ENCODE measurements at places on chromosomes 1 and 21.
A peak's percentile ranks its signal among the peaks of the same experiment; 100 is the strongest.

GRCh38 chr1:9293533-9294404 is 1.1 kb downstream of the SPSB1 start:
- DNase-seq = peak; percentile 50

DNA sequence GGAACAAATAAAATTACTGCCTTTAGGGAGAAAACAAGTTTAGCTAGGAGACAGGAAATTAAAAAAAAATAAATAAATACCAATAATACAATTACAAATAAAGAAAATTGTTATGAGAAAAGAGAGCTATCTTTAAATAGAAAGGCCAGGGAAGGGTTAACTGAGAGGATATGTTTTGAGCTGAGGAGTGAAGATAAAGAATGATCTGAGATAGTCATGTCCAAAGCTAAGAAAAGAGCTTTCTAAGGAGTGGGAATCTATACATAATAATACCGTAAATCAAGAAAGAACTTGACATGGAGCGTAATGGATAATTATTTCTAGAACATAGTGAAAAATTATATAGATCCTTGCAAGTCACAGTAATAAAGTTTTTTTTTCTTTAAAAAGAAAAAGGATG is 176.5 kb downstream of the NCAM2 start:
- no peak for DNase-seq

- DNase-seq = no peak
Measured at GRCh38 chr1:180631194-180631765, 542 bp upstream of the XPR1 start.

DNA sequence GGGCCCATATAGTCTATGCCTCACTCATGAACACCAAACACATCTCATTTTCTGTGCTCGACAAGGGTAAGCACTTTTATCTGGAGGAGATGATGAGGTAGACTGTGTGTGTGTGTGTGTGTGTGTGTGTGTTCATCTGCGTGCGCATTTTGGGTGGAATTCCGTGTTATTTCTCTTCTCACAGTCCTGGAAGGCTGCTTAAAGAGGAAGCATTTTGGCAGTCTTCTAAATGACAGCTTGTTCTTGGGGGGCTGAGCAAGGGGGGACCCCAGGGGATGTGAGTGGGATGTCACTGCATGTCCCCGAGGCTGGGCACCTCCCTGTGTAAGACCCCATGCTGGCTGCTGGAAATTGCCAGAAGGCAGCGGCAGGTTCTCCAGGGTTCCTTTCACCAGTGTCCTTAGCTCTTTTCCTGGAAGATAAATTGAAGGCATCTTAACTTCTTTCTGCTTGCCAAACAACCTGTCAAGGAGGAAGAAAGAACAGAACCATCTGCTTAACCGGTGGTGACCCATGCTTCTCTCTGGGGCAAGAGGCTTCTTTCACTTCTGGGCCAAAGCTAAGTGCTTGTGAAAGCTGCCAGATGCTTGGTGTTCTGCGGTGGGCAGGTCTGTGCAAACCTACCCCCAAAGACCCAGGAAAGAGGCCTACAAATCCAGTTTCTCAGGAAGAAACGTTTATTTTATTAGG is 9.9 kb upstream of the RD3 start:
- DNase-seq = no peak

DNA sequence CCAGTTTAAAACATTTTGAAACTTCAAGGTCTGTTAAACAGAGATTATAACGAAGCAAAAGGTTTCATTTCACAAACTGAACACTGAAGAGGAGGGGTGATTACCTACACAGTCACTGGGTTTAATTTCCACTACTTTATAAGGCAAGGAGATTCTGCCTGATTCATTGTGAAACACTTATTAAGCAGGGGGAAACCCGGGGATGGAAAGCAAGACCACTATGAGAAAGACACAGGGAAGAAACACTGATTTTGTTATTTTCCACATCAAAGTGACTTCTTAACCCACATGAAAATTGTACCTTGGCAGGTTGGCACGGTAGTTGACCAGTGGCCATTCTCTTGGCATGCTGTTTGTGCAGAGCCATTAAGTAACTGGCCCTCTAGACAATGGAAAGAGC is 8.1 kb upstream of the F5 start:
- DNase-seq = no peak

DNA sequence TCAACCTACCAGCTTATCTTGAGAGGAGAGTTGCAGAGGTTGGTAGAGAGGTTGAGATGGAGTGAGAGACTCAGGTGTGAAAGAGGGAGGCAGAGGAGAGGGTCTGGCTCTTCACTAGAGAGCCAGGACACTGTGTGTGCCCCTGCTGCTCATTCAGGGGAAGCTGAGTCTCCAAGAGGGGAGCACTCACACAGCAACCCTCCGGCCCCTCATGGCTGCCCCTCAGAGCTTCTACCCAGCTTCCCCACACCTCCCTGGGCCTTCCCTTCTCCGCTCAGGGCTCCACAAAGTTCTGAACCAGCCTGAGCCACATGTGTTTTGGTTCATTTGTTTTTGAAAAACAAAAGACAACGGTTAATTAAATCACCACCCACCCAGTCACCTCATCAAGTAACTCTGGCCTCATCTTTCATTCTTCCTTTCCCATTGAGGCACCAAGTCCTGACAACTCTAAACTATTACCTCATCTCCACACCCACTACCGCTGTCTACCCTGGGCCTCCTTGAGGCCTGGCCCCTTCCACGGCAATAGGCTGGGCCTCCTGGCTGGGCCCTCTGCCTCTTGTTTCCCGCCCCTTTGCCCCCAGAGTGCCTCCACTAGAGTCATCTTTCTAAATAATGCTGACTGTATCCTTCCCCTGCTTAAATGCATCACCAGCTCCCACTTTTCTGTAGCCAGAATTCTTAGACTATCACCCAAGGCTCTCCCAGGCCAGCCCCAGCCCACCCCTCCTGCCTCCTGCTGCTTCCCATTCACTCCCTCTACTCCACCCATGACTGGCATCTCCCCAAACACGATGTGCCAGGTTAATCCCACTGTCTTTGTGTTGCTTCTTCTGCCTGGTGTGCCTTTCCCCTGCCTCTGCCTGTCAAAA is 33.0 kb downstream of the TNNT2 start:
- no peak for DNase-seq

DNA sequence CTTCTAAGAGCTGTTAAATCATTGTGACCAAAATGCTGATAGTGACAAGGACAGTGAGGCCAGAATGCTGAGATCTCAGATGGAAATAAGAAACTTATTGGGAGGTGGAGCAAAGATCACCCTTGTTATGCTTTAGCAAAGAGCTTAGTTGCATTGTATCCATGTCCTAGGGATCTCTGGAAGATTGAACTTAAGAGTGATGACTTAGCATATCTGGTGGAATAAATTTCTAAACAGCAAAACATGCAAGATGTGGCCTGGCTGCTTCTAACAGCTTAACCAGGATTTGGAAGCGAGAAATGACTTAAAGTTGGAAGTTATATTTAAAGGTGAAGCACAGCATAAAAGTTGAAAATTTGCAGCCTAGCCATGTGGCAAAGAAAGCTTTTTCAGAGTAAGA is 7.7 kb downstream of the NTMT2 start:
- DNase-seq = no peak

DNA sequence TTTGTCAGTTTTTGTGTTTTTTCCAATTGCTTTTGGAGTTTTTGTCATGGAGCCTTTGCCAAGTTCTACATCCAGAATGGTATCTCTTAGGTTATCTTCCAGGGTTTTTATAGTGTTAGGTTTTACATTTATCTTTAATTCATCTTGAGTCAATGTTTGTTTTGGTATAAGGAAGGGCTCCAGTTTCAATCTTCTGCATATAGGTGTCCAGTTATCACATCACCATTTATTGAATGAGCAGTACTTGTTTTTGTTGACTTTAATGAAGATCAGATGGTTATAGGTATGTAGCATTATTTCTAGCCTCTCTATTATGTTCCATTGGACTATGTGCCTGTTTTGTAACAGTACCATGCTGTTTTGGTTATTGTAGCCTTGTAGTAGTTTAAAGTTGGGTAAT is 1233.1 kb downstream of the PLA2G4A start:
- DNase-seq = no peak

- no peak for DNase-seq
Measured at GRCh38 chr1:54926970-54927369, 40.0 kb upstream of the DHCR24 start.

DNA sequence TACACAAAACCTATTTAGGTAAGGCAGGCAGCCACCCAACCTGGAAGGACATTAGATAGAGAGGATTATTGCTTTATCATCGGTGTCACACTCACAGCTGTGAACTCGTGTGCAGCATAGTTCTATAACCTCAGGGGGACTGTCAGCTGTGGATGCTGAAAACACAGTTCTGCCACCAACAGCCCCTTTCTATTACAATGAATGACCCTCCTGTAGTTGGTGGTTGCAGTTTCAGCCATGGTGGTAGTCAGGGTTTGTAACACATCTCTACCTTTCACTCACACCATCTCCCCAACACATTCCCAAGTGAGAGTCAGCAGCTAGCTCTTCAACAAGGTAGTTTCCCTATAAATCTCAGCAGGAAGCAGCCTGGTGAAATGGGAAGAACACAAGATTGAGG is 136.8 kb downstream of the ZC3H11B start:
- no peak for DNase-seq

DNA sequence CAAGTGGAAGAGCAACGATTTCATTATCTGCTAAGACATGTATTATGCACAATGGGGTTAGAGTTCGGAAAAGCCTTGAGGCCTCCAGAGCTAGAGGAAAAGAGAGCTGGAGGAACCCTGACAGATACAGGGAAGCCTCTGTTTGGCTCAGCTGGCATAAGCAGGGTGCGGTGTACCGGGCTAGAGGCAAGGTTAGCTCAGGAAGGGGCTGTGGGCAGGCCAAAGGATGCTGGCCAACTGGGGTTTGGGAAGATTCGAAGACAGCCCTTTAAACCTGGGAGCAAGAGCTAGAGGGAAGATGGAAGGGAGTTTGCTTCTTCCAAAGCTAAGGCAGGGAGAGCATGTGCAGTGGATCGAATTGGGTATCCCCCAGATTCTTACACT is 107.6 kb upstream of the TLR5 start:
- DNase-seq = no peak

DNA sequence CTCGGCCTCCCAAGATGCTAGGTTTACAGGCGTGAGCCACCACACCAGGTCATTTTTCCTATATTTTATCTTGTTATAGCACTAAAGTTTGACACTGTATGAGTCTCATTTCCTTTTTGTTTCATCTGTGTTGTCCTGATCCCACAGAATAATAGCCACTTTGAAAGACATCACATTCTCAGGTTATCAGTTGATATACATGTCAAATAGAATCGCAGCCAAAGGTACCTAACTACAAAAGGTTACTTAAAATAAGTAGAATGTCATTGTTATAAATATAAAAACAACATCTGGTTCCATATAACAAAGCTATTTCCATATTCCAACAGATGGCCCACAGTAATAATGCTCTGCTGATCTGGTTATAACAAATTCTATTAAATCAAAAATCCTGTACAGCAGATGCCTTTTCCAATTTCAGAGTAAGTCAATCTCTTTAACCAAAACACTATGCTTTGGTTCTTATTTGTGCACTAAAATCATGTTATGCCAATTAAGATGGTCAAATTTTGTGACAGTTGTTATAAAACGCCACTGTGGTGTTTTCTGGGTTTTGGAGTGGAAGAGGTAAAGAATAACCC is 6.0 kb downstream of the FOXJ3 start:
- DNase-seq = no peak

DNA sequence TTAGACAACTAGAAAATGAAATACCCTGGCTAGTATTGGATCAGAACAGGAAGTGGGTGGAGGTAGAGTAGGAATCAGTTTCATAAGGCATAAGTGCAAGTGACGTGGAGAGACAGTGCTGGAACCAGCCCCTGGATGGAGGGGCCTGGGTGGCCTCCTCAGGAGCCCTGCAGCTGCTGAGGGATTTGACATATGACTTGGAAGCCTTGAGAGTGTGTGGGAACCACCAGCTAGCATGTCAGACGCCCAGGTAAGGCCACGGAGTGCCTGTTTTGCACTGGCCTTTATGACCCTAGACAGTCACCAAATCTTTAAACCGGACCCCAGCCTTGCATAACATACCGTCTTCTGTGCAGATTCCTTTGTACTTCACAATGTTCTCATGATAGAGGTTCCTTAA is 94.4 kb downstream of the RAVER2 start:
- no peak for DNase-seq

- no peak for DNase-seq
Measured at GRCh38 chr1:8578132-8578877, 239.1 kb downstream of the RERE start.

- no peak for DNase-seq
Measured at GRCh38 chr1:161357073-161357472, 10.6 kb downstream of the CFAP126 start.

Data from AG10803 (cell line).